Adrenal gland (tissue), 19 donors: ENCODE measurements at places on chromosomes 3 and 15. TPM values are rescaled to one million over a fixed set of nuclear protein-coding genes. Genes with fewer than 3 reads are reported as not detected.

DNA sequence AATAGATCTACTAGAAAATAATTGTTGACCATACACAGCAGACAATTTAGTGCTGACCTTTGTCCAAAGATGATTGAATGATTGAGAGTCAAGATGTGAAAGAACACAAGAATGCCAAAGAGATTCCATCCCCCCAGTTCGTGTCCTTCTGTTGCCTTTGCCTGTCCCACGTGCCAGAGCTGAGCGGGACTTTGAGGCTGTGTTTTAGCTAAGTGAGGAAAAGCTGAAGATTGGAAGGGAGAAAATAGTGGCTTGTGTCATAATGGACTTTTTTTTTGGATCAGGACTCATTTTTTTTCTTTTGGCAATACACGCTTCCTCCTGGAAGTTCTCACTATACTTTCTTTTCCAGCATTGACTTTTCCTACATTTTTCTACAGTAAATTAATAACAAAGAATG, 206.6 kb upstream of the MDFIC2 start:
- no peak for DNase-seq

- DNase-seq: no peak
These were observed 11.2 kb downstream of the SCAP start for GRCh38 chr3:47464588-47464987.

- no peak for DNase-seq
These were observed 227.1 kb downstream of the RPLP1 start for GRCh38 chr15:69679623-69680228.

GRCh38 chr3:127565711-127566110, 24.8 kb downstream of the TPRA1 start:
- DNase-seq: no peak

- DNase-seq: no peak
These were observed 30.5 kb upstream of the PRSS50 start for GRCh38 chr3:46748170-46748569.

DNA sequence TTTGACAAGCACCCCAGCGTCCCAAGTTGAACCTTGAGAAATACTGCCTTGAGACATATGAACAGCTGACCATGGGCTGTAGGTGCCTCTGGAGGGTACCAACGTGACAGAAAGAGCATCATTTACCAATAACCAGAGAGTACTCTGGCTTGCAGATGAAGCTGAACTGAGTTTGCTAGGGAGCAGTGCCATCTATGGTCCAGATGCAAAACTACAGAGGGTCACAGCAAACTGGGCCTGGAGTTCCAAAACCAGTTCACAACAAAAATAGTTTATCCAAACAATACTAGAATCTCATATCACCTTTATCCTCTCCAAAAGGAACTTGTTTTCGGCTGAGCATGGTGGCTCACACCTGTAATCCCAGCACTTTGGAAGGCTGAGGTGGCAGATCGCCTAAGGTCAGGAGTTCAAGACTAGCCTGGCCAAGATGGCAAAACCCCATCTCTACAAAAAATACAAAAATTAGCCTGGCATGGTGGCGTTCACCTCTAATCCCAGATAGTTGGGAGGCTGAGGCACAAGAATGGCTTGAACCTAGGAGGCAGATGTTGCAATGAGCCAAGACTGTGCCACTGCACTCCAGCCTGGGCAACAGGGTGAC, 69.3 kb downstream of the CHAC1 start:
- peak; percentile 71 for DNase-seq

- DNase-seq: no peak
These were observed 38.9 kb upstream of the ALCAM start for GRCh38 chr3:105327662-105328337.

- DNase-seq: no peak
These were observed 380.7 kb downstream of the EPHB1 start for GRCh38 chr3:135175728-135176277.

DNA sequence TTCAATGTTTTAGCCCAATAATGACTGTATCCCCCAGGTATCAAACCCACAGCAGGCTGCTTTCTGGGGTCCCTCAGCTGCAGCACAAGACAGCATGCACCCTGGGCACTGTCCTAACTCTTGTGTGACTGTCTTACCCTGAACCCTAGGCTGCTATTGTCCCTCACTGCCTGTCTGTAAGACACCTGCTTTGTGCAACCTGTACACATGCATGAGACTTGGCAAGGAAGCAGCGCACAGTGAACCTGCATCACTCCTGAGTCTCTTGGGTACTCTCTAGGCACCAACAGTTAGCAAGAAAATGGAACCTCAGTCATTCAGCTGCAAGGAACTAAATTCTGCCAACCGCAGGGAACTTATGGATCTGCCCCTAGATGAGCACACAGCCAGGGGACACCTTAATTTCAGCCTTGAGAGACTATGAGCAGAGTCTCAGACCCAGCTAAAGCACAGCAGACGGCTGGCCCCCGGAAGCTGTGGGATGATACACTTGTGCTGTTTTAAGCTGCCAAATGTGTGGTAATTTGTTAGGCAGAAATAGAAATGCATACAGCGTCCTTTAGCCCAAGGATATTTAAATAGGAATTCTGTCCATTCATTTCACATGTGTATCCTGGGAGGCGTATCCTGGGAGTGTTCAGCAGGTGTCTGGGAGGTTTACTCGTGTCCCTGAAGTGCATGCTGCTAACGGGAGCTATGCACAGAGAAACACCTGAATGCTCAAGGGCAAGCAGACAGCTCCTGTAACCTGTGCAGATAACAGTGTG, 223.8 kb downstream of the KLF13 start:
- DNase-seq: no peak

GRCh38 chr3:16205156-16205870, 30.8 kb downstream of the GALNT15 start:
- DNase-seq: no peak

DNA sequence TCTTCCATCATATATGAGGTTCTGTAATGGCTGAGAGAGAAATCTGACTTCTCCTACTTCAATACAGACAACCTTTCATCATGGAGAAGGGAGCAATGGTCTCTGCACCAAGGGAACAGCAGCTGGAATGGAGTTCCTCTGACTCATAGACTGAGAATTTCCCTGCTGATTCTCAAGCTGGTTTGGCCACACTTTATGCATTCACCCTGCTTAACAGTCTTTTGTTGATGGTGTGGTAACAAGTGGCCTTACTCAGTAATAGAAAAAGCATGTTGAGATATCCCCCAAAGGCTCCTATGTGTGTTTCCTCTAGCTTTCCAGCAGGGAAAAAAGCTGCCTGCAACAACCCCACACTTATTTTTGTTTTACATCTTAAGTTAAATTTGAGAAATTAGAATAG, 138.1 kb downstream of the GREM1 start:
- DNase-seq: no peak

GRCh38 chr15:85667491-85668424, 127.0 kb downstream of the KLHL25 start:
- peak; percentile 79 for DNase-seq

- DNase-seq: peak; percentile 57
These were observed 19.2 kb downstream of the CHSY1 start for GRCh38 chr15:101232677-101233076.

- DNase-seq: no peak
These were observed 92.2 kb downstream of the KLHL25 start for GRCh38 chr15:85702321-85703101.

DNA sequence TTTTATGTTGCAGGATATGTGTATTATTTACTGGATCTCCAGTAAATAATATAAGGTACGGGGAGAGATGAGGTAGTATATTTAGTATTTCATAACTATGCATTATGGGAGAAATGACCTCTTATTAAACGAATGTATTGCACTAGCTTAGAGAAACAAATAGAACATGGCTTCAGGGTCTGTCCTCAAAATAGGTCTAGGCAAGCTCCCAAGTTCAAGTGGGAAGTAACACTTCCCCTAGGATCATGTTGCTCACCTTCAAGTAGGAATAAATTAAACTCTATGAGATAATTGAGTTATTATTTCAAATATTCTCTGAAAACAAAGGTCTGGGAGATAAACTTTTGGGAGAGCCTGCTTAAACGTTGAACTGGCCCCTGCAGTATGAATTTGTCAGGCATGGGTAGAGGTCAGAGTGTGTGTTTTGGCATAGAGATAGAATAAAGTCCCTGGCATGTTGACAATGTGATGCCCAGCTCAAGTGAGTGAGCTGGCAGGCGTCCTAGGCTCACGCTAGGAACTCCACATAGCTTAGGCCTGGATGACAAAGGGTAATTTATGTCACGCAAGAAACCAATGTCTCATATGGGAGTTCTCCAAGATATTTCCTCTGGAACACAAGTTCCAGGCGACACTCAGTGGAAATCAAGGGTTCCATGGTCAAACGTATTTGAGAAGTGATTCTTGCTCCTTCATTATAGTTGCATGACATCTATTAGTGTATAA, 236.8 kb downstream of the CACNA2D3 start:
- no peak for DNase-seq

DNA sequence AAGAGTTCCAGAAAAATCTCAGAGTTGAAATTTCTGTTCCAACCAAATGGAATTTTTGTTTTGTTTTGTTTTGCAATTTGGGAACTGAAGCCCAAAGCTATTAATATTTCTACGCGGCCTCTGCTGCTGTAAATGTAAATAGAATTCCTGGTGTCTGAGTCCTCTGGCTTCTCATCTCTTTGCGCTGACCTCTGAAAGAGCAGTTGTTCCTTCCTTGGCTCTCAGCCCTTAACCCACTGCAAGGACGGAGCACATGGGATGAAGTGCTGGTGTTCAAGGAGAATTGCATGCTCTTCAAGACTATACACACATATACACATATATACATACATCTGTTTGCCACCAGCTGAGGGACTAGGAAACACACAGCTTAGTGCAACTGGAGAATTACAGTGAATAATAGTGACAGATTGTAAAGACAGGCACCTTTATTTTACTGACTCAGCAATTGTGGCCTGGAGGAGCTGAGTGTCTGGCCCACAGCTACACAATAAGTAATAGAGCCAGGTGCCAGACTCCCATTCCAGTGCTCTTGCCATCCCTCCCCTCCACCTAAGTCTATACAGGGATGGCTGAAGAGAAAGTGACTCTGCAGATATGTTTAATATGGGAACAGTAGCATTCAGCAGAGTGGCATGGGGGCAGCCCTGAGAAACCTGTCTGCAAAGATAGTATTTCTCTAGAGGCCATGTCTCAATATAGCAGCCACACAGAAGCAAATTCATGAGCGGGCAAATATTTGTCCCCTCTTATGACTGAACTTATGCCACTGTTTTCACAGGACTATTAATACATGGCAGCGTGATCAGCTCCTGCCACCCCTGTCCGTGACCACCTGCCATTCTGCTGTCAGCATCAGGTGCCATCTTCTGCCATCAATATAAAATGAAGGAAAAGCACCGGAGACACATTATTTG, 42.3 kb downstream of the NEK10 start:
- peak; percentile 56 for DNase-seq

GRCh38 chr3:64972793-64973192, 285.0 kb upstream of the ADAMTS9 start:
- DNase-seq: no peak

DNA sequence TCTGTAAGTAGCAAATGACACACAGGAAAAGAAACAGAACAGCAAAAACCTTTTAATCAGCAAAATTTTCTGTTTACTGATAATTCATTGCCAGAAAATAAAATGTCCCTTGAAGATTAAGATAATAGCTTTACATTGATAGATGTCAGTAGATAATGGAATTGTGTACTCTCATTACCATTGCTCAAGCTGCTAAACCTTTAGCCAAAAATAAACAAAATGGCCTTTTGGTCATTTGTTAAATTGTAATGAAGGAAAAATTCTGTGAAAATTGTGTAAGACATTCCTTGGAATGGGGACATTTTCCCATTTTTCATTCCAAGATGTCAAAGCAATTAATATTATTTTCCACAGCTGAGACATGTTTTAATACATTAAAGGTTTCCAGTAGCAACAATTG, 189.8 kb downstream of the PLOD2 start:
- DNase-seq: no peak

GRCh38 chr3:35045118-35045517, 594.2 kb upstream of the ARPP21 start:
- DNase-seq: no peak

DNA sequence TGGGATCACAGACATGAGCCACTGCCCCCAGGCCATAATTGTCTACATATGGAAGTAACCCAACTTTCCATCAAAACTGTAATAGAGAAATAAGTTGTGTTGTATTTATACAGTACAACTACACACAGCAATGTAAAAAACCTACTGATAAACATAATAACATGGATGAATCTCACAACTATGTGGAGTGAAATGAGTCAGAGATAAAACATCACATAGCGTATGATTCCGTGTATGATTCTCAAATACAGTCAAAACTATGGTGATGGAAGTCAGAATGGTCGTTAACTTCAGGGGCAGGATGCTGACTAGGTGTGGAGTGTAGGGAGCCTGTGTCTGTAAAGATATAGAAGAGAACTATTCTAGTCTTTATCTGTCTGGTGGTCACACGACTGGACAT, 332.7 kb upstream of the SLCO3A1 start:
- no peak for DNase-seq

- no peak for DNase-seq
These were observed 116.6 kb downstream of the SEC22A start for GRCh38 chr3:123318374-123318773.

GRCh38 chr3:153621953-153622352, 459.9 kb downstream of the RAP2B start:
- no peak for DNase-seq

GRCh38 chr3:41716471-41716870, 245.4 kb downstream of the ULK4 start:
- DNase-seq: no peak

- no peak for DNase-seq
These were observed 77.0 kb downstream of the MAGI1 start for GRCh38 chr3:65961733-65962132.

GRCh38 chr3:51269466-51269865, 115.6 kb upstream of the MANF start:
- no peak for DNase-seq

- peak; percentile 95 for DNase-seq
These were observed 3.4 kb upstream of the DZIP1L start for GRCh38 chr3:138118612-138119422.

DNA sequence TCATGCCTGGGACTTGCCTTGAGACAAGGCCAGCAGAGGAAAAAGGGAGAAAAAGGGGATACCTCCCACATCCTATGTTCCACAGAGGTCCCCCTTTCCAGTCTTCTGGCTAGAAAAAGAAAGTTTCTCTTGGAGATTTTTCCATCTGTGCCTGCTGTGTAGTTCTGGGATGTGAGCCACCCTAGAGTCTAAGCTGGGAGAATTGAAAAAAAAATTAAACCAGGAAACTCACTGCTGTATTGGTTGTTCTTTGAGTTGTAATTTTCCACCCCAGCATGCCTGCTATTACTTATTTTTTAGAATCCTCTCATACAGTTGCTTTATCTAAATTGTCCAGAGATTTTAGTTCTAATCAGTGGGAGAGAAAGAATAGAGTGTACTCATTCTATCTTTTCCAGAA, 68.4 kb downstream of the SV2B start:
- no peak for DNase-seq

Gene ST8SIA2
- 0.20 TPM for polyA plus RNA-seq

Gene SLC22A14
- polyA plus RNA-seq: 0.32 TPM

Gene RTP3
- not detected for polyA plus RNA-seq

Gene PTH1R
- 10.4 TPM for polyA plus RNA-seq

Gene TBC1D2B
- 16.3 TPM for polyA plus RNA-seq

Gene WNT7A
- not detected for polyA plus RNA-seq

Gene FILIP1L
- 13.0 TPM for polyA plus RNA-seq

Gene XCR1
- 0.13 TPM for polyA plus RNA-seq

Gene PLCB2
- polyA plus RNA-seq: 39.4 TPM

Gene CHRNA5
- 1.0 TPM for polyA plus RNA-seq

Gene EIF4G1
- 411 TPM for polyA plus RNA-seq

Gene FBXO40
- 0.26 TPM for polyA plus RNA-seq

Gene MKRN3
- polyA plus RNA-seq: not detected

Gene IL20RB
- polyA plus RNA-seq: 1.2 TPM

Gene CRYGS
- 10.4 TPM for polyA plus RNA-seq

Gene EPB42
- not detected for polyA plus RNA-seq

Gene GPR27
- polyA plus RNA-seq: 1.6 TPM

Gene TM4SF18
- 14.7 TPM for polyA plus RNA-seq
